Fibroblast of villous mesenchyme (primary cell): ENCODE measurements at places on chromosomes 11 and 22. TPM values are rescaled to one million over a fixed set of nuclear protein-coding genes. Genes with fewer than 3 reads are reported as not detected.

RFPL2 gene
- total RNA-seq = not detected in 2 replicates

DNA sequence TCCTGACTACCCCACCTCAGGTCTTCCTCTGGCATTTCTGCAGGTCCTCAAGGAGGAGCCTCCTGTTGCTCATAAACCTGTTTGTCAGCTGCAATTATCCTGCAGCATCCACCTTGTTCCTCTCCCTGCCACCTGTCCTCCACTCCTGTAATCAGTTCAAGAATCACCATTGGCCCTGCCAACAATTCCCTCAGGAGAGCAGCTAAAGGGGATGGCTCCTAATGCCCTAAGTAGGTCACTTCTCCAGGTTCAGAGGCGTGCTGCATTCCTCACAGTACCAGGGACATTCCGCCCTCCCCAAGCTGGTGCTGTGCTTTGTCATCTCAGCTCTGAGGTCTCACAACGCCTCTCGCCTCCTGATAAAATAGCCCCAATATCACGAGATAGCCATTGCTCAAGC lies 2.1 kb downstream of the CLDN25 start:
- no peak for DNase-seq

DNA sequence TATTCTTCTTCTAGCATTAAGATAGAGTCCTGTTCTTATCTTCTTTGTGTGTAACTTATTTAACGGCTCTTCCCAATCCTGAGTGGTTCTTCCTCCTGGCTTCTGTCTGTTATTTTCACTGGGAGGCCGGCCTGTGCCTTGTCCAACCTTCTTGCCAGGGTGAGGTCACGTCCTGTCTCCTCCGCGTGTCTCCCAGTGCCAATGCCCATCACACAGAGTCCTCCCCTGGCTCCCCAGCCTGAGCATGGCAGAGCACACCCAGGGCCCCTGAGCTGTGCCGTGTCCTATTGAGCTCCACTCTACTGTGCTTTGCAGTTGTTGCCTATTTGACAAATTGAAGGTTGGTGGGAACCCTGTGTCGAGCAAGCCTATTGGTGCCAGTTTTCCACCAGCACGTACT lies 487.3 kb downstream of the BRD1 start:
- DNase-seq = no peak

- DNase-seq = no peak
Observed at GRCh38 chr11:114375052-114375451, 25.3 kb downstream of the C11orf71 start.

DNA sequence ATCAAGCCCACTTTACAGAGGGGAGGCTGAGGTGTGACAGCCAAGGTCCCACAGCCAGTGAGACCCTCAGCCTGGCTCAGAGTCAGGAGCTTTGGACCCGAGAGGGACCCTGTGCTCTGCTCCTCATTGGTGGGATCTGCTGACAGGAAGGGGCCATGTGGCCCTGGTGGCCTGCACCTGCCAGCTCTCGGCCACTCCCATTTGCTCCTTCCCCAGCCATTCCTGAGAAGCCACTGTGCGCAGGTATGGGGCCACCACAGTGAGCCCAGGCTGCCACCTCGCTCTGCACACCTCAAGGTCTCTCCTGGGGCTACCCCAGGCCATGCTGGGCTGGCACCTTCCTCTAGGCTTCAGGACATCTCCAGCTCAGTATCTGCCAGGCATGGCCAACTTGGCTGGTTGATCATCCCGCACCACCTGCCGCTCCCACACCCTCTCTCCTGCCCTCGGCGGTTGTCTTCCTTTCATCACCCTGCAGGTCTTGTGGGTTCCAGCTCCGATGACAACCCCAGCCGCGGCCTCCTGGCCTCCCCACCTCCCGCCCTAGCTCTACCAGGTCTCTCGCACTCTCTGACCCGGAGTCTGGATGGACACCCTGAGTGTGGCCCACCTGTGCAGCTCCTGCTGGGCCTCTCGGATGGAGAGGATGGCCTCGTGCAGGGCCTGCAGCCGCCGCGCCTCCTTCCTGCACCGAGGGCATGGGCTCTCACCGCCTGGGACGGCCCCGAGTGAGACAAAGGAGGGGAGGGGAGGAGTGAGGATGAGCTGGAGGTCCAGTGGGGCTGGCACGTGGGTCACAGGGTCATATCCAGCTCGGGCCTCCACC lies 32.2 kb upstream of the CARS1 start:
- DNase-seq = no peak

- peak; percentile 19 for DNase-seq
Observed at GRCh38 chr22:40076702-40077645, 82.2 kb downstream of the FAM83F start.
